ENCODE measurements at places on chromosomes 12 and 14. TPM values are rescaled to one million over a fixed set of nuclear protein-coding genes. Genes with fewer than 3 reads are reported as not detected.

RDH12 gene
- polyA plus RNA-seq = not detected

HOXC4 gene
- polyA plus RNA-seq = 0.93 TPM

CMTM5 gene
- polyA plus RNA-seq = not detected

P2RX2 gene
- polyA plus RNA-seq = not detected

PITPNM2 gene
- 0.83 TPM for polyA plus RNA-seq

FOXN4 gene
- polyA plus RNA-seq = not detected

ADAM21 gene
- polyA plus RNA-seq = 0.16 TPM

COCH gene
- polyA plus RNA-seq = 0.18 TPM

KLRB1 gene
- not detected for polyA plus RNA-seq

PLEKHD1 gene
- polyA plus RNA-seq = 0.01 TPM

PRR13 gene
- polyA plus RNA-seq = 66.4 TPM

TAS2R9 gene
- polyA plus RNA-seq = not detected

ACRBP gene
- polyA plus RNA-seq = 0.17 TPM
